ENCODE measurements at places on chromosomes 16 and 17.

DNA sequence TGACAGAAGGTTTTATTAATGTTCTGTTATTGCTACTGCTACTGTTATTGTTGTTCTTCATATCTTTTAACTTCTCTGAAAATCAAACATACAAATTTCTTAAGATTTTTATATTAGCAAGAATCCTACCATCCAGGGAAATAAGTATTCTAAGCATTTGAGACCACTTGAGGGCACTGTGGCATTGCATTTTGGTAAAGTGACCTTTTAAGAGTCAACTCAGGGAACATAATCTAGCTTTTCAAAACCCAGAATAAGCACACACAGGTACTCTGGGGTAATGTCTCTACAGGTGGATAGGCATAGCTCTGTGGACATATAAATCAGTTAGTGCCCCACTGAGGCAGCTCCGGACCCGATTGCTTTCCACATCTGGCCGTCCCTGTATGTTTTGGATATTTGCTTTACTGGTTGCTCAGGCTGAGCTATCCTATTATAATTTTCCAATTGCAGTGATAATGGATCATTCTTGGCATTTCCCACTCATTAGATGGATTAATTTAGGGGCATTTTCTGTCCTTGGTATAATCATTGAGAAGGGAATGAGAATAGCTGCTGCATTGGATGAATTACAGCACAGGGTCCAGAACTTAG, 1425.1 kb upstream of the CDH8 start:
- DNase-seq: peak; percentile 39

GRCh38 chr17:39660397-39661385, 4.5 kb upstream of the TCAP start:
- DNase-seq: no peak

DNA sequence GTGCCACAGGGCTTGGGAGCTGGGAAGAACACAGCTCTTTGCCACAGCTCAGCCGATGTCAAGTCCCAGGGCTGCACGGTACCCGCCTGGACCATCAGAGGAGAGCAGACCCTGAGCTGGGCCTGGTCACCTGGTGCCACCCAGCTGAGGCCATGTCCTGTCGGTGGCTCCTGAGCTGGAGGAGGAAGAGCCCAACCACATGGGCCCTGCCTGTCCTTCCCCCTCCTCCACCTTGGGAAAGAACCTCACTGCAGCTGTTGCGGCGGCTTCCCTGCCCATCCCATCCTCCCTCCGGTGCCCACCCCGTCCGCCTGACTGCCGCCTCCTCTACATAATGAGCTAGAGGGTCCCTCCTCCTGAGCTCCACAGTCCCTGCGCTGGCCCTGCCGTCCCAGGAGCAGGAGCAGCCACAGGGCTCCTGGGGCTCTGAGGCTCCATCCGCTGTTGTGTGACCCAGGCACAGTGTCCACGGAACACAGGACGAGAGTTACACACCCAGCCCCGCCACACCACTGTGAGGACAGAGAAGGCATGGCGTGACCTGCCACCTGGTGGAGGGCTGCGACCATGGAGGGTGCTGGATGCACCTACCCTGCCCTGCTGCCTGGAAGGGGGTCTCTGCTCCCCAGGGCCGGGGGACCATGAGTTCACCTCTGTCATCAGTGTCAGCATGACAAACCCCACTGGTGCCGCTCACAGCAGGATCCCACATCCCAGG, 21.4 kb upstream of the CHMP6 start:
- peak; percentile 71 for DNase-seq

DNA sequence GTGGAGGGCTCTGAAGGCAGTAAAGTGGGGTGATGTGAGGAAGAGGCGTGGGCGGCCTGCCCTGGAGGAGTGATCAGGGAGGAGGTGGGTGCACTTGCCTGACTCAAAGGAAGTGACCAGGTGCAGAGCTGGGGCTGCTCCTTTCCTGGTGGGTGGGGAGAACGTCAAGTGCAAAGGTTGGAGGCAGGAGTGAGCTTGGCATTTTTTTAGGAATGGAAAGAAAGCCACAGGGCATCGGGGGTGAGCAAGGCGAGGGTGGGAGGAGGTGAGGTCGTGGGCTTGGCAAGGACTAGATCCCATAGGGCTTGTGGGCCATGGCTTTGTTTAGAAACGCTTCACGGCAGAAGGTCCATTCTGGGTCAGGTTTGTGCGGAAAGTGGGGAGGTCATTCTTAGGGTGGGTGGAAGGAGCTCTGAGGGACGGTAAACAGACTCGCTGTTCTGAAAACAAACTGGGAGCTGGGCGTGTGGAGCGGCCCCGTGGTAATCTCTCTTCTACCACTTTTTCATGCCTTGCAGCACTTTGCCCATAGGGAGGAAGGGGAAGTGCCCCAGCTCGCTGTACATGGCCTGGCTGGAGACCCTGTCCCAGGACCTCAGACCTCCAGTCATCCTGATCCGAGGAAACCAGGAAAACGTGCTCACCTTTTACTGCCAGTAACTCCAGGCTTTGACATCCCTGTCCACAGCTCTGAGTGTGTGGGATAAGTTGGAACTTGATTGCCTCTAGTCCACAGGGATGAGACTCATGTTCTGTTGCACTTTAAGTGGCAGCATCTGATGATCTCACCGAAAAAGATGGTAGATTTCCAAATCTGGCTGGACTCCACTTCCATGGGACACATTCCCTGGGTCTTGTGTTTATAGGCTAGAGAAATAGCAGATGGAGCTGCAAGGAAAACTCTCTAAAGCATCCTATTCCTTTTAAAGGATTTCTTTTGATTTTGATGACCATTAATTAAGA, 18.9 kb upstream of the HERPUD1 start:
- peak; percentile 89 for DNase-seq

DNA sequence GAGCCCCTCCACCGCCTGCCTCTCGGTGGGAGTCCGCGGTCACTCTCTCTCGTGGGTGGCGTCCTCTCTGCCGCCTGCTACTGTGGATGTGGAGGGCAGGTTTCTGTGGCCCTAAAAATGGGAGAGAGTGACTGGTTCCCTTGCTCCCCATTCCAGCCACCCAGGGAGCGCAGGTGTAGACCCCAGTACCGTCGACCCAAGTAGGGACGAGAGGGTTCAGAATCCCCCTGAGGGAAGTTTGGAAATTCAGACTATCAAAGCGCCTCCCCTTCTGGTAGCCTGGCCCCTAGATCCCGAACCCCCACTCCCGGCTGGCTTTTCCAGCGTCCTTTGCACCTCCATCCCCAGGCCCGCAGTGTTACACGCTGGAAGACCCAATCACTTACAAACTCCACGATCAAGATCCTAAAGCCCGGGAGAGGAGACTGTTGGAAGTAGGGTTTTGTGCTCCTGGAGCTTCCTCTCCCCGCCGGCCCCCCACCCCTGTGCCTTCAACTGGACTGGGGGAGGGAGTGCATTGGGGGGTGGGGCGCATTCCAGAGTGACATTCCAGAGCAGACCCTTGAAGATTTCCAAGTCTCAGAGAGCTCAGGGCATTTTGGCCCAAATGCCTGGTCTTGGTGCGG, 991 bp downstream of the GPRC5C start:
- DNase-seq: no peak

Data from AG20443 (cell line).